Kidney epithelial cell (primary cell): ENCODE measurements at places on chromosomes 6 and 20. TPM values are rescaled to one million over a fixed set of nuclear protein-coding genes. Genes with fewer than 3 reads are reported as not detected.

RXRB gene
- 24.4 and 24.9 TPM in 2 replicates for total RNA-seq

DDX43 gene
- total RNA-seq: 1.1 and 1.2 TPM in 2 replicates

ATRN gene
- total RNA-seq: 26.8 and 30.6 TPM in 2 replicates

KCNB1 gene
- total RNA-seq: not detected in 2 replicates

SMOC2 gene
- not detected in 2 replicates for total RNA-seq

VSX1 gene
- not detected in 2 replicates for total RNA-seq

CTCFL gene
- 0.17 and 0.41 TPM in 2 replicates for total RNA-seq

PTK6 gene
- 0.33 and 0.55 TPM in 2 replicates for total RNA-seq

MPC1 gene
- total RNA-seq: 20.3 and 27.9 TPM in 2 replicates

NKAPL gene
- 1.0 and 1.1 TPM in 2 replicates for total RNA-seq

RHAG gene
- not detected in 2 replicates for total RNA-seq

MOG gene
- total RNA-seq: not detected in 2 replicates

OXT gene
- total RNA-seq: not detected in 2 replicates

DLK2 gene
- not detected in 2 replicates for total RNA-seq

NAPB gene
- total RNA-seq: 3.0 and 3.4 TPM in 2 replicates

GABRR2 gene
- total RNA-seq: not detected in 2 replicates

RUNX2 gene
- total RNA-seq: 9.2 and 11.0 TPM in 2 replicates

OOEP gene
- total RNA-seq: 0.41 and 0.50 TPM in 2 replicates

MCM3 gene
- total RNA-seq: 37.1 and 38.6 TPM in 2 replicates

CCM2L gene
- not detected in 2 replicates for total RNA-seq

TEAD3 gene
- 18.1 and 23.8 TPM in 2 replicates for total RNA-seq

RNF114 gene
- total RNA-seq: 138 and 216 TPM in 2 replicates

CFAP61 gene
- total RNA-seq: 0.14 TPM in 1 of 2 replicates, not detected in the other

FBXO5 gene
- total RNA-seq: 14.1 and 16.1 TPM in 2 replicates

SIGLEC1 gene
- not detected in 2 replicates for total RNA-seq

RNF182 gene
- 7.6 and 8.1 TPM in 2 replicates for total RNA-seq

IGF2R gene
- total RNA-seq: 251 and 274 TPM in 2 replicates

PHF20 gene
- 34.5 and 39.0 TPM in 2 replicates for total RNA-seq

ABHD16B gene
- not detected in 2 replicates for total RNA-seq

PPDPF gene
- total RNA-seq: 114 and 211 TPM in 2 replicates

MYCT1 gene
- total RNA-seq: 8.4 and 9.6 TPM in 2 replicates

STX11 gene
- total RNA-seq: 4.1 and 4.3 TPM in 2 replicates

PTCRA gene
- total RNA-seq: not detected in 2 replicates

MAP3K5 gene
- total RNA-seq: 5.7 TPM in 2 replicates

BCKDHB gene
- total RNA-seq: 14.8 and 21.5 TPM in 2 replicates

SLC35F1 gene
- total RNA-seq: 0.34 and 0.38 TPM in 2 replicates

EYA2 gene
- not detected in 2 replicates for total RNA-seq

C6orf58 gene
- total RNA-seq: not detected in 2 replicates

BIRC7 gene
- 12.8 and 19.2 TPM in 2 replicates for total RNA-seq

DOK5 gene
- 3.1 and 3.5 TPM in 2 replicates for total RNA-seq

BFSP1 gene
- total RNA-seq: 2.1 and 4.5 TPM in 2 replicates

FBXO9 gene
- total RNA-seq: 20.0 and 20.9 TPM in 2 replicates

PRR18 gene
- 0.13 and 0.55 TPM in 2 replicates for total RNA-seq

ADGB gene
- not detected in 2 replicates for total RNA-seq

SLPI gene
- 88.0 and 99.5 TPM in 2 replicates for total RNA-seq

BPI gene
- not detected in 2 replicates for total RNA-seq

CCN6 gene
- total RNA-seq: 1.0 and 1.5 TPM in 2 replicates

TINAG gene
- 0.75 and 1.3 TPM in 2 replicates for total RNA-seq

TCF21 gene
- 0.33 and 0.68 TPM in 2 replicates for total RNA-seq

GHRH gene
- not detected in 2 replicates for total RNA-seq

C6orf132 gene
- total RNA-seq: 18.9 and 24.2 TPM in 2 replicates

LAMA5 gene
- 359 and 455 TPM in 2 replicates for total RNA-seq
